ENCODE measurements at places on chromosomes 3 and 15. TPM values are rescaled to one million over a fixed set of nuclear protein-coding genes. Genes with fewer than 3 reads are reported as not detected.

GRCh38 chr15:81887912-81888311 lies 157.9 kb downstream of the MEX3B start:
- no peak for DNase-seq

GRCh38 chr3:43499256-43499655 lies 122.6 kb downstream of the ANO10 start:
- no peak for DNase-seq

DNA sequence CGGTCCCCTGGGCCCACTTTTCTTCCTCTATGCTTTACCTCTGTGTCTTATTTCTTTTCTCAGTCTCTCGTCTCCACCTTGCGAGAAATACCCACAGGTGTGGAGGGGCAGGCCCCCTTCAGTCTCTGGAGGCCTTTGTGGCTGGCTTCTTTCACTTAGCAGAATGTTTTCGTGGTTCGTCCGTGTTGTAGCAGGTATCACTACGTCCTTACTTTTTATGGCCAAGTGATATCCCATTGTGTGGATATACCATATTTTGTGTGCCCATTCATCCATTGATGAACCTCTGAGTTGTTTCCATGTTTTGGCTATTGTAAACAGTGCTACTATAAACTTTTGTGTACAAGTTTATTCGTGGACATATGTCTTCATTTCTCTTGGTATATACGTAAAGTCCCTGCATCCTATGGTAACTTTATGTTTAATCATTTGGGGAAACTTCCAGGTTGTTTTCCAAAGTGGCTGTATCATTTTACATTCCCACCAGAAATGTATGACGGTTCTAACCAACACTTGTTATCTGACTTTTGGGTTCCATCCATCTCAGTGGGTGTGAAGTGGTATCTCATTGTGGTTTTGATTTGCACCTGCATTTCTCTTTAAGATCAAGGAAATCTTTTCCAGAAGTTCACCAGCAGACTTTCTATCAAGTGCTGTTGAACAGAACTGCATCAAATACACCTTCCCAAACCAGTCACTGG lies 5.6 kb downstream of the PIGZ start:
- no peak for DNase-seq

DNA sequence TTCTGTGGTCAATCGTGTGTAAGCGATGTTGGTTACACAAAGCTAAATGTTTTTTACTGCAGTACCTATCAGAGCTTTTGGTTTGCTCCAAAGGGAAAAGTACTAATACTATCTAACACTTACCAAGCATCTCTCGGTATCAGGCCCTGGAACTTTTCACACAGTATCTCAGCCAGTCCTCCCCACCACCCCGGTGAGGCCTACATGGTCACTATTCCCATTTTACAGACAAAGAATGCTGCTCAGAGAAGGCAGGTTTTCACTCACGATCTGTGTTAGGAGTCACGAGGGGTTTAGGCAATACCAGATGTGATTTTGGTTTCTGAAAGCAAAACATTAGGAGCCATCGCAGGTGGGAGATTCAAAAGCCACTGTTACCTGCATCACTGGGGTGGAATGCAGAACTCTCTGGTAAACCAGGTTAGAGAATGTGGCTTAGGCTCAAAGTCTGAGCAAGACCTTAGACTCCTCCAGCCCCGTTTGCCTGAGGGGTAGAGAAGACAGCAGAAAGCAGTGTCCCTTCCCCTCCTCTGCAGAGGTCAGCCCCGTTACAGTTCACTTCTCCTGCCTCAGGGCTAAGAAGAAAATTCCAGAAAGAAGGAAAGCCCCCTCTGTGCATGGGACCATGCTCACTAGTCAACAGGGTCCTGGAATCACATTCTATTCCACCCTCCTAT lies 57.2 kb downstream of the XXYLT1 start:
- no peak for DNase-seq

- no peak for DNase-seq
Measured at GRCh38 chr3:187646906-187647660, 23.1 kb downstream of the SST start.

- DNase-seq, result no peak
Measured at GRCh38 chr3:138691351-138691750, 82.8 kb downstream of the FAIM start.

DNA sequence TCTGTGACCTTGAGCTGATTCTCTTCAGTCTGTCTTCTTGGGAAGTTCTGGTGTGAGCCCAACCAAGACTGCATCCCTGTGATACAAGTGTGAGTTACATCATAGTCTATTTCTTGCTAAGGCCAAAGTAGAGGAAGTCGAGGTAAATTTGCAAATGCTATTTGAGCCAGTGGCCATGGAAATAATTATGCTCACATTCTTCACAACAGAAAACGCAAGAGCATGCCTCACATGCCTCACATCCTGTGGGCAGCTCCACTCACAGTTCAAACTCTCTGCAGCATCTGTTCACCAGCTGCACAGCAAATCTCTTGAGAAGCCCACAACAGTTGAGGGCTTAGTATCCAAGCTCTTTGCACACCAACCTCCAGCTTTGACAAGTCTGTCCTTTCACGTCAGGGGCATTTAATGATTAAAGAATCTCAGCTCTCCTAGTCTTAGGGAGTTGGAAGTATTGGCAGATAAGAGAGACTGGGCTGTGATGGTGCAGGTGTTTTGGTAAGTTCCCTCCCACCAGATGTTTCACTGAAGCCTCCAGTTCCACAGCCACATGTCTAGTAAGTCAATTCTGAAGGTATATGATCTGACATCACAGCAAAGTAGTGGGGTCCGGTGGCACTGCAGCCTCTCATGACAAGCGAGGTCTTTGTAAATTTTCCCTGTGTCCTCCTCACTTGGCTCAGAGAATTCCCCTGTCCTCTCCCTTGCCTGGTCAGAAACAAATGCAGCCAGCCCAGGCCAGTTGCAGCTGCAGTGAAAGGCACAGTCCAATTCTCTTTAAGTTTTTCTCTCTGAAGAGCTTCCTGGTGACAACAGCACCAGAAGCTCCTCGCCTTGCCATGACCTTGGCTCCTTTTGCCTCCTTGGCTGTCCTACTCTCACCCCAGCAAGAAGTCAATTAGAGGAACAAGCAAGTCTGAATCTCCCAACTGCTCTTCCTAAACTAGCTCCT lies 166.1 kb downstream of the SSR3 start:
- DNase-seq, result no peak

- no peak for DNase-seq
Measured at GRCh38 chr3:50168388-50168787, 13.3 kb downstream of the SEMA3F start.

GRCh38 chr3:172564499-172564898 lies 41.3 kb upstream of the TNFSF10 start:
- DNase-seq, result no peak

GRCh38 chr3:135495891-135496290 lies 469.6 kb upstream of the PPP2R3A start:
- DNase-seq, result no peak

DNA sequence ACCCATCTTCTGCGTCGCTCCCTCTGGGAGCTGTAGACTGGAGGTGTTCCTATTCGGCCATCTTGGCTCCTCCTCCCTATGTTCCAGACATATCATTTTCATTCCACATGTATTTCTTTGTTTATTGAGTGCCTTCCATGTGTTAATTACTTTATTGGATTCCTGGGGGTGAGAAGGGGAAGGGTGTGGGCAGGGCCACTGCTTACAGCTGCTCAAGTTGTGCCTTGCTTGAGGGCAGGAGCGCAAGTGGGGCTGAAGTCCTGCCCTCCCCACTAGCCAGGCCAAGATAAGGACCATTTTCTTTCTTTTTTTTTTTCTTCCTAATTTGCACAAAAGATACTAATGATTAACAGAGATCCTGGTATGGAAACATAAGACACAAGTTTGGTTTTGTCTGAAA lies 224.8 kb downstream of the LPP start:
- DNase-seq, result no peak

GRCh38 chr3:77096145-77096544 lies 56.2 kb downstream of the ROBO2 start:
- no peak for DNase-seq

DNA sequence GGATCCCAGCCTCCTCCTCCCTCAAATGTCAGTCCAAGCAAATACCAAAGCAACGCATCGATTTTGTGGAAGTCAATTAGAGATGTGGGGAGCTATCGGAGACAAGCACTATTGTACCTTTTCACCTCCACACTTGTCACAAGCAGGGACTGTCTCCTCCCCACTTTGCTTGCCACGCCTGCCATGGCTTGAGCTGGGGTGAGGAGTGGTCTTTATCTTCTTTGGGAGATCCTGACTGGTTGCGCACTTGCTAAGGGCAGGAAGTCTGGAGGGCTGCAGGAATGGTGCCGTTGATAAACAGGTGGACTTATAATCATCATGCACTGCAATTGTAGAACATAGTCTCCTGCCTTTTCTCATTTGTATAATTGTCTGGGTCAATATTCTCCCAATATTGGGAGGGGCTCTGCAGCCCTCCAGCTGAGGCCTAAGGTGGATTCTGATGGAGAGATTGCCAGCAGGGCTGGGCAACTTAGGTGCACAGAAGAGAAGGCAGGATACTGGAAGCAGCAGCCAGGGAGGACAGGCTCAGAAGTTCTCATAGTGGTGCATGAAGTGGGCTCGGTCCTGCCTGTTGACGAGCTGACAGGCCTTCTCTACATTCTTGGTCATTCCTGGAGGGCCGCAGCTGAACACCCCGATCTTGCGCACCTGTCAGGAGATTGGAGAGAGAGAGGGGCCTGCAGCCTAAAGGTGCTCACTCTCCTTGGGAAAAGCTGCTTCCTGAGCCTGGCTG lies 20.2 kb downstream of the DUOX2 start:
- no peak for DNase-seq

DNA sequence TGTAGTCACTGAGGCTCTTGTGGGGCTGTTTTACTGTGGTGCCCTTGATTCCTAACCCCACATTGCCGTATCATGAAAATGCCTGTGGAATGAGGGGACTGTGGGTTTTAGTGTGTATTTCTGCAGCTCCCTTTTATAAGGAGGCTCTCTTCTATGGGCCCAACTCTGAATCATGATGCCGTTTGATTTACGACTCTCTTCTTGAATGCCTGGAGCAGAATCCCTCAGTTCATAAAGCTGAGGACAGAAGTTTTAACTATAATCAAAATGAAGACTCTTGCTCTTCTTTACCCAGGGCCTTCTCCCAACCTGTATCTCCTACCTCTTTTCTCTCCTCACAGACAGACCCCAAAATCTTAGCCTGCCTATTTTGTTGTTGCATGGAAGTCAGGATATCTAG lies 109.5 kb downstream of the RARB start:
- DNase-seq, result no peak

DNA sequence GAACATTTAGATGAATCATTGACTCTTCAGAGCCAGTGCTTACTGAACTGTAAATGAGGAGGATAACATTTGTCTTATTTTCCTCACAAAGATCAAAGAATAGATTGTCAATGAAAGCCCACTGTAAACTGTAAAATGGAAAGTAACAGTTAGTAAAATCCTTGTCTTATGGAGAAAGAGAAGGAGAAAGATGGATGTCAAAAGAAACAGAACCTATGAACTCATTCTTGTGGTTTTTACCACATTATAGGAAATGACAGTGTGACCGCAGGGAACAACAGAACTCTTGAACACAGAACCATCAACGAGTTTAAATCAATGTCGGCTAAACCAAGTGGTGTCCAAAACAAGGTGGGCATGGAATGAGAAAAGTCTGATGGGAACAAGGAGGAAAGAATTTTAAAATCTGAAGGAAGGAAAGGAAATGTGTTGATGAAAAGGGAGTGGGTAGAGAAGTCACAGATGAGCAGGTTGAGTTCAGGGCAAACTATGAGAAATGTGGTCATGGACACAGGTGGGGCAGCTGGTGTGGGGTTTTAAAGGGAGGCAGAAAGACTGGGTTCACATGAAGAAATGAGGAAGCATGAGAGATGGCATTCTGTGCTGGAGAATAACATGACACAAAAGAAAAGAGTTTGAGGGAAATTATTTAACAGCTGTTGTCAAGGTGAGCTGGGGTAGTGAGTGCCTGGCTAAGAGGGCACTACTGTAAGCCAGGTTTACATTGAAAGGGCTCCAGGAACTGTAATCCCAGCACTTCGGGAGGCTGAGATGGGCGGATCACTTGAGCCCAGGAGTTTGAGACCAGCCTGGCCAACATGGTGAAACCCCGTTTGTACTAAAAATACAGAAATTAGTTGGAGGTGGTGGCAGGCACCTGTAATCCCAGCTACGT lies 42.4 kb upstream of the ETV5 start:
- DNase-seq, result no peak

GRCh38 chr15:83733691-83734090 lies 79.8 kb downstream of the ADAMTSL3 start:
- DNase-seq, result no peak

- no peak for DNase-seq
Measured at GRCh38 chr15:89860891-89861290, 32.9 kb downstream of the AP3S2 start.

GRCh38 chr3:10142707-10143560 lies 1.4 kb downstream of the VHL start:
- no peak for DNase-seq

- no peak for DNase-seq
Measured at GRCh38 chr3:133441867-133442270, 42.0 kb downstream of the BFSP2 start.

DNA sequence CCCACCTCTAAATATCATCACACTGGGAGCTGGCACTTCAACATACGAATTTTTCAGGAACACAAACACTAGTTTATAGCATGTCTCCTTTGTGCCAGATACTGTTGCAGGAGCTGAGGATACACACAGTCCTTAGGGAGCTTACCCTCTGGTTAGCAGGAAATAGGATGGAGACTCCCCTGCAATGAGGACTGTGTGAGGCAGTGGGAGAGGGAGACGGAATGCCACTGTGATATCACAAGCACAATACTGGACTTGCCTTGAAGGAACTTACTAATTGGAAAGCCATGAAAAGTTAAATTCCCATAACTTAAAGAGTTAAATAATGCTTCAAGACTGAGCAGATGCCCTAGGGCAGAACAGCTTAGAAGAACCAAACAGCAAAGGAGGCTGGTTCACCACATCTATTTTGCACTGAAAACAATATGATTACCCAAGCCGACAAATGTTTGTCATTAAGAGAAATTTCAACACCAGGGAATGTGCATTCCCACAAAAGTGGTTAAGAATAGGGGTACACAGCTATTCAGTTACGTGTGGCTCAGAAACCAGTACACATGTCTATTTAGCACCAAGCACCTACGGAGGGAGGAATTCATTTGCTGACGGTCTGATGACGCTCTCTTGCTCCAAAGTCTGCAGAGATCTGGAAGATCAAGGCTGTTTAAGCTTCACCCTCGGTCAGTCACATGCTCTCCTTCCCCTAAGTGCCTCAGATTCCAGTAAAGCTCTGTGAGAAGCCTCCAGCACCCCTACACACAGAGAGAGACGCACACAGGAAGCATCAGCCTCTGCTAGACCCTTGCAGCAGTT lies 5.2 kb downstream of the TBC1D2B start:
- no peak for DNase-seq

- DNase-seq, result no peak
Measured at GRCh38 chr3:56792193-56792592, 9.6 kb downstream of the ARHGEF3 start.

The MCF2L2 gene
- total RNA-seq, result 34.5 TPM

The KBTBD12 gene
- total RNA-seq, result 3.4 TPM

The APOD gene
- total RNA-seq, result 3.6 TPM

The ENTPD3 gene
- total RNA-seq, result 1.6 TPM

The PLOD2 gene
- total RNA-seq, result 22.6 TPM

The C3orf85 gene
- not detected for total RNA-seq

The ITPKA gene
- total RNA-seq, result 0.31 TPM

The PDZRN3 gene
- total RNA-seq, result 59.3 TPM
